ENCODE measurements at places on chromosomes 1 and 21. TPM values are rescaled to one million over a fixed set of nuclear protein-coding genes. Genes with fewer than 3 reads are reported as not detected.

The LAMB3 gene
- total RNA-seq, result 650 TPM

The TSACC gene
- 0.51 TPM for total RNA-seq

The DCAF6 gene
- 52.2 TPM for total RNA-seq

The GABPA gene
- 19.0 TPM for total RNA-seq

The MYCL gene
- total RNA-seq, result 4.0 TPM

The PLD5 gene
- total RNA-seq, result not detected

The IL12RB2 gene
- total RNA-seq, result 0.81 TPM

The TNN gene
- not detected for total RNA-seq

The KCNAB2 gene
- total RNA-seq, result 26.4 TPM

The TRIM45 gene
- total RNA-seq, result 3.1 TPM

The SLAMF8 gene
- not detected for total RNA-seq

DNA sequence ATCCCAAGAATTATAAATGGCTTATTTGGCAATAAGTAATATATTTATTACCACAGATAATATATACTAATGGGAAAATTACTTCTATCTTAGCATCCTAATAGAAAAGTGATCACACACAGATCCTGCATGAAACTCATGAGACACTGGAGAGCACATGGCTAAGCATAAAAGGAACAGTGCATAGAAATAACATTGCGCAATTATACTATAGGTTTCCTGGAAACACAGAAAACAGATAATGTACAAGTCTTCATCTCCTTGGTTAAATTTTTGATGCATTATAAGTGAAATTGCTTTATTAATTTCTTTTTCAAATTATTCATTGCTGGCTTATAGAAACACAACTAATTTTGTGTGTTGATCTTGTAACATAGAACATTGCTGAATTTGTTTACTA lies 210.4 kb downstream of the USH2A start:
- DNase-seq, result no peak
- no peaks in the 10 kb centered on the region for H3K4me1 ChIP-seq
- H3K4me3 ChIP-seq, result no peak overlapping the region
- no peak overlapping the region for H3K27ac ChIP-seq

DNA sequence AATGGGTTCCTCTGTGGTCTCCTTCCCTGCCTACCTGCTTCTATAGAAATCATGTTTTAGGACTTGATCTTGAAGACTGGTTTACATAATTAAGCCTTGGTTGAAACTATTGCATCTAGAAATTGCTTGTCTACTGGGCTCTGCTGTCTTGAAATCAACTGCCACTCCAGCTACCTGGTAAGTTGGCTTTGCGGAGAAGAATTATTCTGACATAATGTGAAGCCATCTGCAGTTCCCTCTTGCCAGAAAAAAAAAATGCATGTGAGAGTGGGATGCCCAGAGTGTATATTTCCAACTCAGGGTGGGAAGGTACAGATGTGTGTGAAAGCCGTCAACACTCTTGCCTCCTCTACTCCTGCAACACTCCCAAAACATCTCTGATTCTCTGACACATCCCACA lies 27.2 kb downstream of the C8B start:
- no peak overlapping the region for H3K4me3 ChIP-seq
- H3K36me3 ChIP-seq, result no peaks in the 10 kb centered on the region
- H3K27ac ChIP-seq, result no peak overlapping the region

- peaks cover 36% of the 10 kb centered on the region for H3K4me1 ChIP-seq
- H3K4me3 ChIP-seq, result no peak overlapping the region
- no peaks in the 10 kb centered on the region for H3K27me3 ChIP-seq
- H3K27ac ChIP-seq, result peak overlapping the region; percentile 99
Measured at GRCh38 chr1:20610970-20611369, 22.1 kb downstream of the CDA start.

DNA sequence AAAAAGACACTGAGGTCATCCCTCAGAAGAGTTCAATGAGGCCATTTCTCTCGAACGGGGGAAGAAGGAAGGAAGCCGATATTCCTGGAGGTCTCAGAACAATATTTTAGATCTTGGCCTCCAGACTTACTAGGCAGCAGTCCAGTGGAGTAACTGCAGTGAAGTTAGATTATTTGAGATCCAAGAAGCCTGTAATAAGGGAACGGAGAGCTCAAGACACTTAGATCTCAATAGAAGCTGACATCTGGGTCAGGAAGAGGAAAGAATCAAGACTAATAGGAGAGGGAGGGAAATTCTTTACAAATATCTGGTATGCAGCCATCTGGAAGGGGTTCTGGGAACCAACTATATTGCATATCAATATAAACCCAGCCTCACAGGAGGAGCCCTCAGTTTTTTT lies 13.6 kb upstream of the ENAH start:
- no peak overlapping the region for H3K27ac ChIP-seq
- H3K4me1 ChIP-seq, result peaks cover 11% of the 10 kb centered on the region
- no peaks in the 10 kb centered on the region for H3K36me3 ChIP-seq
- H3K27me3 ChIP-seq, result no peaks in the 10 kb centered on the region
- H3K4me3 ChIP-seq, result no peak overlapping the region

GRCh38 chr1:8089535-8090228 lies 63.6 kb upstream of the ERRFI1 start:
- DNase-seq, result peak; percentile 38
- H3K27me3 ChIP-seq, result no peaks in the 10 kb centered on the region

- H3K36me3 ChIP-seq, result no peaks in the 10 kb centered on the region
- peaks cover 59% of the 10 kb centered on the region for H3K27me3 ChIP-seq
- H3K27ac ChIP-seq, result no peak overlapping the region
- H3K4me3 ChIP-seq, result no peak overlapping the region
- H3K4me1 ChIP-seq, result no peaks in the 10 kb centered on the region
Measured at GRCh38 chr1:213883618-213884017, 104.2 kb upstream of the PROX1 start.

GRCh38 chr1:153365696-153366095 lies 8.0 kb downstream of the S100A9 start:
- no peaks in the 10 kb centered on the region for H3K36me3 ChIP-seq
- peaks cover 24% of the 10 kb centered on the region for H3K4me1 ChIP-seq
- no peak overlapping the region for H3K4me3 ChIP-seq
- DNase-seq, result no peak

DNA sequence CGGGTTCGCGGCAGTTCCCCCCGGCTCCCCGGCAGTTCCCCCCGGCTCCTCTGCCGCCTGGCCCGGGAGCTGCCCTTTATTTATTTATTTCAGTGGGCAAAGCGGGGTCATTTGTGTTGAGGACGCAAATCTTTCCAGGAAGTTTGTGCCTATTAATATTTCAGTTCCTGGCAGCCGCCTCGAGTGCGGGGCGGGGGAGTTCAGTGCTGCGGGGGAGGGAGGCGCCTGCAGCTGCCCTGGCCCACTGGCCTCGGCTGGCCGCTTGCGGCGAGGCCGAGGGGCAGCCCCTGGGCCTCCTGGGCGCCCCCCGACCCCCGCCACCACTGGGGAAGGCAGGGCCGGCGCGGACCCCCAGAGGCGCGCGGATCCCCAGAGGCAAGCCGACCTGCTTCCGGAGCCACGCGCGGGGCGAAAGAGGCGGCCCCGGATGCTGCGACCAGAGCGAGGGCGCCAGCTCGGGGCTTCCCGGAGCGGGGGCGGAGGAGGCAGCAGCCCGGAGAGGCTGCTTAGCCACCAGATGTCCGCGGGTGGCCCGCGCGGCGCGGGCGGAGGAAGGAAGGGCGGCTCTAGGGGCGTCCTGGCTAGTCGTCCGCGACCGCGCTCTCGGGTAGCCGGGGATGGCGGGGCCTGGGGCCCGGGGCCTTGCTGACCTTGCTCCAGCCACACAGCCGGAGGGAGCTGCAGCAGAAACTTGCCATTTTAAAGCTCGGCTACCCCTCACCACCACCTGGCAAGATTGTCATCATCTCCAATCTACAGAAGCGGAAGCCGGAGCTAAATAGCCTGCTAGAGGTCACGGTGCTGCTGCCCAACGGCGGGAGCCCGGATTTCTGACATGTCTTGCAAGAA lies 48.0 kb downstream of the H3-3A start:
- DNase-seq, result peak; percentile 71
- H3K27ac ChIP-seq, result peak overlapping the region; percentile 71
- H3K4me1 ChIP-seq, result peaks cover 29% of the 10 kb centered on the region

- peaks cover 34% of the 10 kb centered on the region for H3K36me3 ChIP-seq
- H3K4me3 ChIP-seq, result peak overlapping the region; percentile 75
- H3K27ac ChIP-seq, result peak overlapping the region; percentile 91
- DNase-seq, result no peak
- H3K4me1 ChIP-seq, result peaks cover 42% of the 10 kb centered on the region
Measured at GRCh38 chr21:35045542-35046262, 3.4 kb downstream of the RUNX1 start.

GRCh38 chr1:245142171-245142798 lies 12.5 kb upstream of the KIF26B start:
- H3K27ac ChIP-seq, result no peak overlapping the region
- H3K27me3 ChIP-seq, result peaks cover 56% of the 10 kb centered on the region
- H3K36me3 ChIP-seq, result no peaks in the 10 kb centered on the region
- H3K4me1 ChIP-seq, result no peaks in the 10 kb centered on the region
- H3K4me3 ChIP-seq, result no peak overlapping the region

DNA sequence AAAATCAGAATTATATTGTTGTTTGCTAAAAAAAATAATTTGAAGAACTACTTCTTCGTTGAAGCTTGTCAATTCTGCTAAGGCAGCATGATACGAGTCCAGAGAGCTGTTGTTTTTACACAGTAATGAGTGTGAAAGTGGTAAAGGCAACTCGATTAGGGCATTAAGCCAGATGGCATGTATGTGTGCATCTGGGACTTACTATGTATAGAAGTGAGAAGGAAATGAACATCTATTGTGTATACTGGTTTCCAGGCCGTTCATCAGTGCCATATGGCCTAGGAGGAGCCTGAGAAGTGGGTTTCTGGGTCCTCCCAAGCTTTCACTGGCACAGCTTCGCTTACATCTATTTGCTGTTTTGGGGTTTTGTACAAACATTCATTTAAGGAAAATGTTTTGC lies 5.7 kb downstream of the CTPS1 start:
- no peak for DNase-seq
- peaks cover 79% of the 10 kb centered on the region for H3K36me3 ChIP-seq
- H3K27ac ChIP-seq, result no peak overlapping the region
- H3K4me3 ChIP-seq, result no peak overlapping the region

DNA sequence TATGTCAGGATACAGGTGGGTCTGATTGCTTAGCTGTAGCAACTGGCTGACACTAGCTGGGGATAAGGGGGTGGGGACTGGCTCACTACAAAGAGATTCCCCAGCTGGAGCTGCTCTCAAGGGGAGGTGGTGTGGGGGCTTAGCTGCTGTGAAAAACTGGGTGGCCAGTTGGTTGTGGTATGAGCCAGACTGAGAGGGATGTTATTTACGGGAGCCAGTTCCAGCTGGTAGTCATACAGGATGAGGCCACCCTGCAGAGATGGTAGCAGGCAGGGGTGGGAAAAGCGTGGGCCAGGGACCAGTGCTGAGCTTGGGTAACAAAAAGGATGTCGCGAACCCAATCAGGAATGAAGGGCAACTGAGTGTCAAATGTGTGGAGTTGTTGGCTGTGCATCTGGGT lies 204.0 kb upstream of the C21orf91 start:
- H3K4me1 ChIP-seq, result no peaks in the 10 kb centered on the region
- DNase-seq, result no peak
- H3K36me3 ChIP-seq, result no peaks in the 10 kb centered on the region
- 0 out of 2 replicates have a peak, but pooled peaks cover 4% of the 10 kb centered on the region for H3K27me3 ChIP-seq

DNA sequence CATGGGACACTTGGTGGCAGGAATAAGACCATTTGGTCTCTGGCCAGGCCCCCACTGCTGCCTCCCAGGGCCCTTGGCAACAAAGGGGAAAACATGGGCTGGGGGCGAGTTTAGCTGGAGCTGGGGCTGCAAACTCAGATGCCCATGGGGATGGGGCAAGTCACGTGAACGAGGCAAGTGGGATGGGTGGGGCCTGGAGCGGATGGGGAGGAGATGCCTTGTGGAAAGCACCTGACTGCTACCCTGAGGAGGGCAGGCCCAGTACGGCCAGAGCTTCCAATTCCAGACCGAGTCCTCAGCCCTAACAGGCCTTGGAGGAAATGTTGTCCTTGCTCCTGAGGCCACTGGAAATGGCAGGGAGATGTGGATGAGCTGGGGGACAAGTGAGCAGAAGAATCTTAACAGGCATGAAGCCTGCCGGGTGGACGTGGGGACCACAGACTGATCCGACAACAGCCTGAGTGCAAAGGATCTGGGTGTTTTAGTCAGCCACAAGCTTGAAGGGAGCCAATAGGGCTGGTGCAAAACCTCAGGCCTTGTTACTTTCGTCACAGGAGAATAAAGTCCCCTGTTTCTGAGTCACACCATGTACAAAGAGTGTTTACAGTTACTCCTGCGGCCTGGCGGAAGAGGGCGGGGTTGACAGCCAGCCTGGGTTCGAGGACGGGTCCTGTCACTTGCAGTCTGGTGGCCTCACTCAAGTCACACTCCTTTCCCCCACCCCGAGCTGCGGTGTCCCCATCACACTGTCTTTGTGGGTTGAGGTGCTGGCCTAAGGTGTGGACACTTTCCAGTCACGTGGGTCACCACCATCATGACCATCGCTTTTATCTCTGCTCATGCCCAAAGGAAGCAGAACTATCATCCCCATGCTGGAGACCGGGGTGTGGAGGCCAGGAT lies 19.1 kb downstream of the RUNX3 start:
- H3K4me1 ChIP-seq, result no peaks in the 10 kb centered on the region
- no peaks in the 10 kb centered on the region for H3K27me3 ChIP-seq

- peak overlapping the region; percentile 43 for H3K27ac ChIP-seq
- no peaks in the 10 kb centered on the region for H3K36me3 ChIP-seq
- peaks cover 15% of the 10 kb centered on the region for H3K4me1 ChIP-seq
- no peaks in the 10 kb centered on the region for H3K27me3 ChIP-seq
- no peak overlapping the region for H3K4me3 ChIP-seq
Measured at GRCh38 chr1:117346206-117346928, 20.9 kb upstream of the MAN1A2 start.

GRCh38 chr1:9331016-9331415 lies 38.3 kb downstream of the SPSB1 start:
- H3K27me3 ChIP-seq, result no peaks in the 10 kb centered on the region
- no peak overlapping the region for H3K4me3 ChIP-seq
- no peak overlapping the region for H3K27ac ChIP-seq
- H3K36me3 ChIP-seq, result no peaks in the 10 kb centered on the region
- no peak for DNase-seq
- no peaks in the 10 kb centered on the region for H3K4me1 ChIP-seq

DNA sequence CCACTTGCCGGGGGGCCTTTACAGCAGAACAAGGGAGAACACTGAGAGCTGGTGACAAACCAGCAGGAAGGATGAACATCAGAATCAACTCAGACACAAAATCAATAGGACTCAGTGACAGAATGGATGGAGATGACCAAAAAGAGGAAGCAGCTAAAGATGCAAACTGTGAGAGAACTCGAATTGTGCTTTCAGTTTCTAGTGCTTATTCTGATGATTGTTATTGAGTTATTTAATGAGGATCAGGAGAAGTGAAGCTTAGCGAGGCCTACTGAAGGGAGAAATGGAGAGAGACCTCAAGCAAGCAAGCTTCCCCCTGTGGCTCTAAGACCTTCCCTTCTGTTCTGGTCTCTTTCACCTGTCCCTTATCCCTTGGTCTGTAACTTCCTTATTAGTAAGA lies 30.3 kb upstream of the TMEM125 start:
- peaks cover 23% of the 10 kb centered on the region for H3K4me1 ChIP-seq
- no peaks in the 10 kb centered on the region for H3K27me3 ChIP-seq
- H3K4me3 ChIP-seq, result no peak overlapping the region
- H3K27ac ChIP-seq, result no peak overlapping the region
- no peaks in the 10 kb centered on the region for H3K36me3 ChIP-seq

- H3K27ac ChIP-seq, result no peak overlapping the region
- no peak for DNase-seq
- no peaks in the 10 kb centered on the region for H3K4me1 ChIP-seq
- no peaks in the 10 kb centered on the region for H3K27me3 ChIP-seq
Measured at GRCh38 chr21:34974162-34974981, 74.7 kb downstream of the RUNX1 start.

Data from PC-3 (cell line).